ENCODE measurements at places on chromosomes 6 and 20.
A peak's percentile ranks its signal among the peaks of the same experiment; 100 is the strongest.

DNA sequence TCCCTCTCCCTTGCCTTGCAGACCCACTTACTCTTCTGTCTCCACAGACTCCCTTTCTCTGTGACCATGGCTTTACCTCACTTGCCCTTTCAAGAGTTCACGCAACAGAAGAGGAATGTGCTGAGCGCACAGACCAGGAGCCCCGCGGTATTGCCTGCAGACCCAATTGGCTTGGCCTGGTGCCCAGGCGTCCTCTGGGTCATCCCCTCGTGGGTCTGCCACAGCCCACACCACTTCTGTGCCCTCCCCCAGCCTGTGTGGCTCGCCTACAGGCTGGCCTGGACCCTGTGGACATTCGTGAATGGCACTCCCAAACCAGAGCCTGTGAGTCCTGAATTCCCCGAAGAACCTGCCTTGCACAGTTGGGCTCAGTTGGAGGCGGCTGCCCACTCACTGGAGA is 15.3 kb upstream of the NINL start:
- peak; percentile 75 for DNase-seq

GRCh38 chr20:4951299-4951698 is 50.0 kb downstream of the SLC23A2 start:
- peak; percentile 66 for DNase-seq

GRCh38 chr6:88499845-88500699 is 333.9 kb upstream of the CNR1 start:
- no peak for DNase-seq

- no peak for DNase-seq
Measured at GRCh38 chr6:31871046-31871659, 7.6 kb downstream of the SLC44A4 start.

- peak; percentile 46 for DNase-seq
Measured at GRCh38 chr6:136031982-136032381, 180.5 kb downstream of the PDE7B start.

DNA sequence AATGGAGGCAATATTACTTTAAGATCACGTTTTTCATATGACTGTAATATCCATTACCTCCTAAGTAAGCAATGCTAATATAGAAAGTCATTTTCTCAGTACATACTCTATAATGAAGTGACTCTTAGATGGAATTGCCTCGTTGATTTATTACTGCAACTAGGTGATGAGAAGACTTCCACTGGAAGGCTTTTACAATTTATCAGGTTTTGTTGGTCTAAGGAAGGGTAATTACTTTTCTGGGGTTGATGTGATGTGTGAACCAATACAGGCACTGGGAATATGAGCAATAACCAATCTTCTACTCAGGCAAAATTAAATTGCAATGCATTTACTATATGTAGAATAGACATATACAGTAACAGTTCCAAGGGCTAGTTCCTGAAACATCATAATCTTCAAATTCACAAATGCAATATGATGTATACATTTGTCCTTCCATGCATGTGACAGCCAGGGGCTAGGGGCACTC is 635.0 kb downstream of the QKI start:
- DNase-seq = no peak

Measured in myocyte (in vitro differentiated cells).